ENCODE measurements at places on chromosomes 13 and 19.

DNA sequence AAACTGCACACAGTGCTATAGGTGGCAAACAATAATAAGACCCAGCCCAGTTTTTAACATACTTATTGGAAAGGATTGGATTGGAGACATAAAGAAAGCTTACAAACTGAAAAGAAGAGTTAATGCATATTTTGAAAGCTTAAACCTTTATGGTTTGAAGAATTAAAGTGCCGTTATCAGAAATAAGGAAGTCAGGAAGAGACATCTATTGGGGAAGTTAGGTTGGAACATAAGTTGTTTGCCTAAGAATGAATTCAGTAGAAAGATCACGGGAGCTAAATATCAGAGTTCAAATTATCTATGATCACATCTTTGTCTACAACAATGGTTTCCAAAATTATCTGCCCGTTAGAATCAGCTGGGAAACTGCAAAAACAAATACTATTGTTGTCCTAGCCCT lies 767.9 kb downstream of the PCDH9 start:
- DNase-seq: no peak

GRCh38 chr13:29474991-29475390 lies 120.5 kb downstream of the SLC7A1 start:
- DNase-seq: no peak

GRCh38 chr13:36352350-36352749 lies 6.2 kb upstream of the SPART start:
- no peak for DNase-seq

GRCh38 chr13:87667686-87668085 lies 3.5 kb upstream of the SLITRK5 start:
- no peak for DNase-seq

DNA sequence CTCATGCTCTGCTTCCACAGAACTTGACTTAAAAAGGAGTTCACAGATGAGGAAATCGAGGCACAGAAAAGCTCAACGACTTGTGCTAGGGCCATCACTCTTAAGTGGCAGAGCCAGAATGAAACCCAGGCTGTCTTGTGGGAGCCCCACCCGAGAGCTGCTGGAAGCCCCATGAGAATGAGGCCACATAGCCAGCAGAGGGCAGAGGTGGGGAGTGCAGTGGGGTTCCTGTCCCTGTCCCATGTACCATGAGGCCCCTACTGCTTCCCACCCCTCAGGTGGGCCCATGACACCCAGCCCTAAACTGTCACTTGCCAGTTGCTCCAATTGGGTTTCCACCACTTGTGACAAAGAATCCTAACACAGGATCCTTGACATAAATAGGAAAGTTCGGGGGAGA lies 175.9 kb downstream of the IRS2 start:
- peak; percentile 2 for DNase-seq

Data from stimulated activated CD4-positive, alpha-beta T cell treated with anti-CD3 and anti-CD28 coated beads, TNF-alpha, amount 100 ng/mL, for 24 hours (primary cell).